Activated T-helper 1 cell treated with anti-CD3 and anti-CD28 coated beads, Interleukin-12 subunit alpha, Interleukin-12 subunit beta, Interleukin-2, Interleukin-4 antibody, amounts not matched to agents 30 ng/mL and 10 ng/mL and 1 ng/mL, durations not matched to agents 14 hours and 24 hours and 36 hours (primary cell): ENCODE measurements at places on chromosomes 6 and 20. TPM values are rescaled to one million over a fixed set of nuclear protein-coding genes. Genes with fewer than 3 reads are reported as not detected.
A peak's percentile ranks its signal among the peaks of the same experiment; 100 is the strongest.

DNA sequence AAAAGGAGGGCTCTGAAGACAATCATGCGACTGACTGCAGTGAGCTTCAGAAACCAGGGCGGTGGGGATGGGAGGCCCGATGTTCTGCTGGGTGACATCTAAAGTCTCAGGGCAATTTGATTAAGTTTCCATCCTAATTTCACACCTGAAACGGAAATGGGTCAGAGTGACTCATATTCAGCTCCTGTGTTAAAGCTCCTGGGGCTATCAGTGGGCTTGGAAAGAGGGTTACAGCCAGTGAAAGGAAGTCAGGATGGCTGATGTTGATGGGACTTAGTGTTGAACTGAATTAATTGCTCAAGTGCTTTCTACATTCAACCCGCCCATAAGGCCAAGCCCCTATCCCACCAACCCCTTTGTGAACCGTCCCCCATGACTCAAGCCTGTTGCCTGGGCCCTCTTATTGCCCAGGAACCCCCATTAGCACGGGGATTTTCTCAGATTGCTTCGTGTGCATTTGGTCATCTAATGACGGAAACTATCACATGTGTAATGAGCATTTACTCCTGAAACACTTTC, 47.1 kb upstream of the TBC1D7 start:
- DNase-seq = no peak

DNA sequence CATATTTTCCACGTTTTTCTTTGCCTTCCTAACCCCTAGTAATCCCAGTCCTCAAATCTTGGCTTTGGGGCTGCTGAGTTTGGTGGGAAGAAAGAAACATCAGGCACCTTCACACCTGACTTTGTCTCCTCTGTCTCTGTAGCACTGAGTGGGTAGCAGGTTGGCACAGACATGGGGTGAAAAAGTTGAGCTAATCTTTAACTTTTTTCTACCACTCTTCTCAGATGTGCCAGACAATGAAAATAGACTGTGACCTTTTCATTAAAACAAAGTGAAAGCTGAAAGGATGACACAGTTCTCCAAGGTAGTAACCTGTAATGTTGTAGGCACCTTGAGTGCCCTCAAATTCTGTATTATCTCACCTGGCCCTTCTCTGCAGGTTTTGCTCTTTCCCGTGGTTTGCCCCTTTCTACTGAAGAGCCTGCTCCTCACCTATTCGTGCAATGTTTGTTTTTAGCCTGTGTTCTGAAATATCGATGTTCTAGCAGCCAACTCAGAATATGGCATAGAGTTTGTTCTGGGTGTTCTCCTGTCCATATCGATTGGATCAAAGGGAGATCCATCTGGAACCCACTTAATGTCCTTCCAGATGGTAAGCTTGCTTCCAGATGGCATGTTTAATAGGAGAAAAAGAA, 57.8 kb upstream of the ATXN1 start:
- DNase-seq = no peak

DNA sequence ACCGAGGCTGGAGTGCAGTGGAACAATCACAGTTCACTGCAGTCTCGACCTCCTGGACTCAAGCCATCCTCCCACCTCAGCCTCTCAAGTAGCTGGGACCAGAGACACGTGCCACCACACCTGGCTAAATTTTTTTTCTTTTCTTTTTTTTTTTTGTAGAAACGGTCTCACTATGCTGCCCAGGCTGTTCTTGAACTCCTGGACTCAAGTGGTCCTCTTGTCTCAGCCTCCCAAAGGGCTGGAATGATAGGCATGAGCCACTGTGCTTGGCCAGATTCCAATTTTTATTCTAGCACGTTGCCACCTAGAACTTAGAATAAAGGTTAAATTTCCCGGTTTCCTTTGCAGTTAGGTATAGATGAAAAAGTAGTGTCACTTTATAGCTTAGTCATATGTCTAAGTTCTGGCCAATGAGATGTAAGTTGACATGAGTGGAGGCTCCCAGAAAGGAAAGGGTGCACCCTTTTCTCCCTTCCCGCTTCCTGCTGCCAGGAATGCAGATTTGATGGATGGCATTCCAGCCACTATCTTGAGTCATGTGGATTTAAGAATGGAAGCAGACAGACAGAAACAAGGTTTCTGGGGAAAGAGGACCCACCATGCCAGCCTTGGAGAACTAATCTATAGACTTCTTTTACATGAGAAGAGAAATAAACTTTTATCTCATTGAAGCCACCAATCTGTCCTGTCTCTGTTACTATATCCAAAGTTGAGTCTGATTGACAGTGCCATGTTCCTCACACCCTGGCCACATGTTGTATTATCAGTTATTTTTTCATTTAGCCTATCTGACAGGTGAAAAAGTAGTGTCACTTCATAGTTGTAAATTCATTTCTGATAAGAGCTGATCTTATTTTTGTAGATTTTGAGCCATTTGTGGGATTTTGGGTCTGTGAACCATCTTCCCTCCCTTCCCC, 60.6 kb upstream of the NCOA3 start:
- DNase-seq = no peak

The SLC17A2 gene
- total RNA-seq = 0.10 TPM in 2 replicates

The CRISP2 gene
- total RNA-seq = not detected in 2 replicates

The POM121L2 gene
- not detected in 2 replicates for total RNA-seq

DNA sequence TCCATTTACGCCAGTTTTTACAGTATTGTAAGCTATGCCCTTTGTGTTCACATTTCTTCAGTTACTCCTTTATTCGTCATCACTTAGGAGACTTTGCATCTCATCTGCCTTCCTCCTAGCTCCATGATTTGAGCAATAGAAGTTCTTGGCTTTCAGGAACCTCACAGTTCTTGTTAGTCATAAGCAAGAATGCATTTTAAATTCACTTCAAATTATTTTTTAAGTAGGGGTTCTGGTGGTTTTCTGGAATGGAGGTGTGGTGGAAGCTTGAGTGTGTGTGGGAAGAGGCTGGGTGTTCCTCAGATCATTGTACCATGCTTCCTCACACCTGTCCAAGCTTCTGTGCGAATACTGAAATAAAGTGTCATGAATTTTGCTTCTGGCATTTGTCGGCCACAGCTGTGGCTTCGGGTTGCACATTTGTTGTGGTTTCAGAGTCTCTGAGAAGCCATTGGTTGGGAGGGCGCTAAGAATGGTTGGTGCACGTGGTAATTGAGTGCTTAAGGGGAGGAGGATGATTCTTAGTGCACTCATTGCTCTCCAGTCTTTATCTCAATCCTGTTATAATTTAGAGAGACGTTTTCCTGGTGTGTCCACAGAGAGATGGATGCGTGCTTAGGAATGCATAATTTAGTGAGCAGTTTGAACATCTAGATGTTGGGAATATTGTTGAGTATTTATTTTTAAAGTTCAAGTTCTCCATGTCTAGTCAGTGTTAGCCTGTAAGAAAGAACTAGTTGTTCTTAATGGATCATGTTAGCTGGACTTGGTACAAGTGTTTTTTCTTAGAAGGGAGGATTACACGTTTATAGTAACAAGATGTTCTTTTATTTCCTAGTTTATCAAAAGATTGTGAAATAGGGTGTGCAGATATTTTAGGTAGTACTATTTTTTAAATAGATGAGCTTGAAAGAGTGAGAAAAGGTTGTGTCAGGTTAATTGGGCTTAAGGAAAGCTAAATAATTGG, 31.9 kb downstream of the FOXO3 start:
- peak; percentile 11 for DNase-seq

- no peak for DNase-seq
These were observed 29.3 kb downstream of the CST8 start for GRCh38 chr20:23520185-23520584.

- DNase-seq = no peak
These were observed 375.5 kb downstream of the UTRN start for GRCh38 chr6:144660561-144661115.

DNA sequence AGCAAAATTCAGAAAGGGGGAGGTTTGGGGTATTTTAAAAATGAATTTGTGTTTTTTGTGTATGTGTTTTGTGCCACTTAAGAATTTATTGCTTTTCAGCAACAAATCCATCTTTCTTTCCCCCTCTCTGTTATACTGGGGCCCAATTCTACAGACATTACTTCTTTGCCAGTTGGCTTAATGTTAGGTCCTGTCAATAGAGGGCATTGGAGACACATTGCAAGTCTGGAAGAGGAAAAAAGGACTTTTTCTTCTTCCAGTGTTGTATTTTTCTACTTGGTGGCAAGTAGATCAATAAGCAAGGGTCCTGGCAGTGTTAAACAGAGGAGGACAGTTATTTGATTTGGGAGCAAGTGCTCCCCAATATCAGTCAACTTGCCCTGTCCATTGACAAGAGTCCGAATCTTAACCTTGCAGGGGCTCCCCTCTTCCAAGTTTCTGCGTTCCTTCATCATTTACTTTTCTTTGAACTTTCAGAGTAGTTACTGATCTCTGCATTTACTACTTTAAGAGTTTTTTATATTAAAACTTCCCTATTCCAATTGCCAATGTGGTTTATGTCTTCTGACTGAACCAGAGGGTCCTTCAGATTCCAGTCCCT, 23.4 kb downstream of the SCML4 start:
- no peak for DNase-seq

DNA sequence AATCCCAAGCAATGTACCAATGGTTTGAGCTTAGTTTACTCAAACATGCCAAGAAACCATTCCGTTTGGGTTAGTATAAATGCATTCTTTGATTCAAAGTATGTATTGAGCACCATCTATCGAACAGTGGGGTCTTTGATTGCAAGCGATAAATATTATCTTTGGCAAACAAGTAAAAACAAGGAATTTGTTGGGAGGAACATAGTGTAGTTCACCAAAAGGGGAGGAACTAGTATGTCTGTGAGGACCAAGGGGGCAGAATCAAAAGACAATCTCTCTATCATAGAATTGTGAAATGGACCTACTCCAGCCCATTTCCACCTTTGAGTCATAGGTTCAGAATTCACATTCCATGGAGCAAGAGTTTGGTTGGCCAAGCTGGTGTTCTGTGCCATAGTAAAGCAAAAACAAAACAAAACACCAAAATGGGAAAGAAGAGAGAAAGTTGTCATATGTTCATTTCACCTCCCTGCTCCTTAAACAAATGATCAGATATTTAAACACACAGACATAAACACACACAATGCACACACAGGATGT, 266.0 kb downstream of the TSHZ2 start:
- DNase-seq = no peak

DNA sequence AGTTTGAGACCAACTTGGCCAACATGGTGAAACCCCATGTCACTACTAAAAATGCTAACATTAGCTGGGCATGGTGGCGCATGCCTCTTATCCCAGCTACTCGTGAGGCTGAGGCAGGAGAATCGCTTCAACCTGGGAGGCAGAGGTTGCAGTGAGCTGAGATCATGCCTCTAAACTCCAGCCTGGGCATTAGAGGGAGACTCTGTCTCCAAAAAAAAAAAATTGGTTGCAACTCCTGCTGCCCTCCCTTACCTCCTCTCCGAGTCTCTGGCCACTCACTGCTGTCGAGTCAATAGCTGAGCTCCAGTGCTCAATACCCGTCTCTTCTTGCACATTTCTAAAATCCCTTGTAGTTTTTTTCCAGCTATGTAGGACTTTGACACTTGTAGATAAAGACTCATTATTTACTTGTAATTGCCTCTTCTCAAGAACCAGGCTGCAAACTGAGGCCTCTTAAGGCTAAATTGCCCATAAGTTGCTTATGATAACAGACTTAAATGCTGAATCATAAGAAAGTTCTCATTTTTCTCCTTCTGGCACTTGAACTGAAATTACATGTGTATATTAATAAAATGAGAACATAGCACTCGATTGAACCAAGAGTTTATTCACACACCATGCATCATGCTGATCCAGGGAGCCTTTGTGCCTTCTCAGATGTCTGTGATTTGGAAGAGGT, 13.8 kb downstream of the HECA start:
- DNase-seq = no peak

DNA sequence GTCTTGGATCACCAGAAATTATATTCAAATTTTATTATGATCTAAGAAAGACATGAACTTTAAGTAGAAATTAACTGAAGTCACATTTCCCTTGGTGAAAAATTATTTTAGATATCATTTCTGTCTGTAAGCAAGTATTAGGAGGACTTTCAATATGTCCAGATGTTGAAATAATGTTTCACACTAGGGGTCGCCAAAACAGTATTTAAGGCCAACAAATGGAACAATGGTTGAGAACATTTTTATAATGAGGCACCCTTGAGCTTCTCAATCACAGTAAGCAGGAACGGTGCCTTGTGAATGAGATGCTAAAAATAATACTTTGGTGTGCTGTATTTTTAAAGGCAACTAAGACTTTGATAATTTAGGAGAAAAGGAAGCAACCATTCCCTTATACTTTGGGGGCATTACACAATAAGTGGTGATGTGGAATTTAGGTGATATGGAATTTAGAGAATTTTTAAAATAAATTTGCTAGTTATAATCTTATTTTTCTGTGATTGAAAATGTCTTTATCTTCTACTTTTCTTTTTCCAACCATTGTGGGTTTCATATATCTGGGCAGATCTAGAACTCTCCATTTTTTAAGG, 9.6 kb upstream of the SF3B5 start:
- DNase-seq = peak; percentile 25

The AGER gene
- 19.6 and 20.2 TPM in 2 replicates for total RNA-seq

DNA sequence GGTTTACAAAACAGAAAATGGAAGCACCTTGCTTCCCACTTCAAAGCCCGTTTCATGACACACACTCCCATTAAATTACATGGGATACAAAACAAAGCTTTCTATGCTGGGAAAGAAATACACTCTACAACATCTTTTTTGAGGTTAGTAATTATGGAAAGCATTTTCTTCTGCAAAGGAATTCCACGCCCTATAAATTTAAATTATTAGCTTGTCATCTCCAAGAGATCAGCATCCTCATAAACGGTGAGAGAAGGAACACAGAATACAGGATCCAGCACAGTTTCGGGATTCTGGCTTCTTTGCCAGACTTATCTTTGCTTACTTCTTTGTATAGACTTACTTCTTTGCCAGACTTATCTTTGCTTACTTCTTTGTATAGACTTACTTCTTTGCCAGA, 1.3 kb upstream of the SMPDL3A start:
- DNase-seq = no peak

DNA sequence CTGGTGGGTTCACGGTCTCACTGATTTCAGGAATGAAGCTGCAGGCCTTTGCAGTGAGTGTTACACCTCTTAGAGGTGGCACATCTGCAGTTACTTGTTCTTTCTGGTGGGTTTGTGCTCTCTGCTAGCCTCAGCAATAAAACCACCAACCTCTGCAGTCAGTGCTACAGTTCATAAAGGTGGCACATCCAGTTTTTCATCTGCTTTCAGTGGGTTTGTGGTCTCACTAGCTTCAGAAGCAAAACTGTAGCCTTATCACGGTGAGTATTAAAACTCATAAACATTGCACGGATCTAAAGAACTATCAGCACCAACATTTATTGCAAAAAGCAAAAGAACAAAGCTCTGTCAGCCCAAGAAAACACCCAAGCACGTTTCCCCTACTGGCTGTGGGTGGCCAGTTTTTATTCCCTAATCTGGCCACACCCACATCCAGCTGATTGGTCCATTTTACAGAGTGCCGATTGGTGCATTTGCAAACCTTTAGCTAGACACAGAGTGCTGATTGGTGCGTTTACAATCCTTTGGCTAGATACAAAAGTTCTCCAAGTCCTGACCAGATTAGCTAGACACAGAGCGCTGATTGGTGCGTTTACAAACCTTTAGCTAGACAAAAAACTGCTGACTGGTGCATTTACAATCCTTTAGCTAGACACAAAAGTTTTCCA, 3.4 kb upstream of the TMEM14C start:
- DNase-seq = peak; percentile 45

- no peak for DNase-seq
These were observed 44.4 kb downstream of the RNF144B start for GRCh38 chr6:18431581-18431980.
